ENCODE measurements at places on chromosomes 2 and 18.

DNA sequence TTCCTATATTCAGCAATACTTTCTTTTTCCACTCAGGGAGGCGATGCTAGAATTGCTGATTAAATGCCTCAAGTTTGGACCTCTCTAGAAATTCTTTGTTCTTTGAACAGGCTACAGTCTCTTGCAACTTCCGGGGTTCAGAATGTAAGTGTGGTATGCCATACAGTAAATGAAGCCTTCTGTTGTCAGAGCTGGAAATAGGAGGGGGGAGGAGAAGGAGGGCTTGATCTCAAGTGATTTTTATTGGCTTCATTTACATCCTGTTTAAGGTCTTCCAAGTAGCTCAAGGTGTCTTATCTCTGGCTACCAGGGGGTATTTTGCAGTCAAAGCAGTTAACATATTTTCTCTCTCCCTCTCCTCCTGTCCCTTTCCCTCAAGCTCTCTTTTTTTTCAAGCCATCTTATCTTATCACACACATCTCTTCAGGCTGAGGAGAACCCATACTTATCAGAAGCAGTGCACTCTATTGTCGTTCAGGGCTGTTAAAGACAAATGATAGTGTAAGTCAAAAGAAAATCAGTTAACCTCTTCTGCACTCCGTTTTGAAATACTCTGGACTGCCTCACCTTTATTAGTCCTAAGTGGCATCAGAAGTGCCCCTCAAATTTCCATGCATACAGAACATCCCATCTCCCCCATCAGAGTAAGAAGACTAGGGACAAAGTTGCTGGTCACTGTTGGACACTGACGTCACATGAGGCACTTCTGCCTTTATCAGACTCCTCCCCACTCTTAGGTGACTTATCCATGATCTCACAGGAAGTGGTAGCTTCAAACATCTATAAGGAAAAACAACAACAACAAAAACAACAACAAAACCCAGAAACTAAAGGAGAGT, 112.2 kb downstream of the ZNF521 start:
- DNase-seq = peak; percentile 65

DNA sequence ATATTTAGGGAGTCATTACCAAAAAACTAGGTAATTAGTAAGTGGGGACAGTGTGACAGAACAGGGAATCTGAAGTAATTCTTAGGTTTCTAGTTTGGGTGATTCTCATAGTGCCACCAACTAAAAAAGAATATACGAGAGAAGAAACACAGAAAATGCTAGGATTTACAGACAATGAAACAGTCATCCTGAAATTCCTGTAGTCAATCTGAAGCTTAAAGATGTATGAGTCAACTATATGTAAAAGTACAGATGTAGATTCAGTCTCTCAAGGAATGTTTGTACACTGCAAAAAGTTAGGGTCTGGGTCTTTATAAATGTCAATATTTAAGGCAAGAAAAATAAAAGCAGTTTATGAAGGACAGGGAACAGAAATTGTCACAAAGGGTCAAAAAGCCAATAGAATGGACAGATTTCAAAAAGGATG, 107.0 kb downstream of the STRN start:
- no peak for DNase-seq

GRCh38 chr2:195636890-195637289, 20.1 kb upstream of the SLC39A10 start:
- DNase-seq = no peak

GRCh38 chr2:69065735-69066336, 52.9 kb downstream of the ANTXR1 start:
- no peak for DNase-seq

DNA sequence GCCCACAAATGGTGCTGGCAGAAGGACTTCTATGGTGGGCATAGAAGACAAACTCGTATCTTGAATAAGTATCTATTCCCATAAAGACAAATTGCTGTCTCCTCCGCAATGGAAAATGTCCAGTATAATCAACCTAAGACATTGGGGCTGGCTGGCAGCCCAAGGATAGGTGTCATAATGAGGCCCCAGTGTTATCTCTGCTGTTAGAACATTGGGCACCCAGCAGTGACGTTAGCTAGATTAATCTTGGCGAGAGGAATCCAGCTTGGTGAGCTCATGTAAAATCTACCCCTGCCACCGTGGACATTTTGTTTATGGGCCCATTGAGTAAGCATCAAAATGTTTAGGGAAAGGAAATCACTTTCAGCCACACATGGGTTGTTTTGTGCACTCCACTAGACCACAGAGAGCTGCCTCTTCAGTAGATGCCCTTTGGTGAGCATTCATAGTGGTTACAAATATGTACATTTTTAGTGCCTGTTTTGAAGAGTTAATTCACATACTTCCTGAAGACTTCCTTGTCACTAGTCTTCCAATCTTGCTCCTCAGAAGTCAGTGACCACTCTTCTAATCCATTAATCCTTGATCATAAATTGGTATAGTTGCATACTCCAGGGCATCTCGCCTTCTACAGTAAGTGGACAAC, 48.2 kb upstream of the KDM3A start:
- DNase-seq = no peak

DNA sequence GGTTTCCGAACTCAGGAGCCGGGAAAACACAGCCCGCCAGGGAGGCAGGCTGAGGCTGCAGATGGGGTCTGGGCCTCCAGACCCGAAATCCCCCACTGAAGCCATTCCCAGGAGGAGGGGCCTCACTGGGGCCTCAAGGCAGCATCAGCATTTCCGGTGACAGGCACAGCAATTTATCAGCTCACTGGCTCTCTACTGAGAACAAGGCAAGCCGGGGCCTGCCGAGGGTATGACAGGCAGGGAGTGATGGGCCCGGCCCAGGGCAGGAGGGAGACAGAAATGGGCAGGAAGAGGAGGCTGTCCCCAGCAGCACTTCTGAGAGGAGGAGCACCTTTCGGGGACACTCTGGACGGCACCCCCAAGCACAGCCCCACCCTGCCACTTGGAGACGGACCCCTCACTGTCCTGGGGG, 12.5 kb downstream of the SDC1 start:
- DNase-seq = no peak

GRCh38 chr18:67266246-67267237, 250.0 kb downstream of the DSEL start:
- peak; percentile 47 for DNase-seq

- peak; percentile 85 for DNase-seq
Observed at GRCh38 chr2:25098670-25099486, 57.0 kb downstream of the EFR3B start.

- peak; percentile 32 for DNase-seq
Observed at GRCh38 chr2:240946654-240947053, 40.5 kb downstream of the CROCC2 start.

DNA sequence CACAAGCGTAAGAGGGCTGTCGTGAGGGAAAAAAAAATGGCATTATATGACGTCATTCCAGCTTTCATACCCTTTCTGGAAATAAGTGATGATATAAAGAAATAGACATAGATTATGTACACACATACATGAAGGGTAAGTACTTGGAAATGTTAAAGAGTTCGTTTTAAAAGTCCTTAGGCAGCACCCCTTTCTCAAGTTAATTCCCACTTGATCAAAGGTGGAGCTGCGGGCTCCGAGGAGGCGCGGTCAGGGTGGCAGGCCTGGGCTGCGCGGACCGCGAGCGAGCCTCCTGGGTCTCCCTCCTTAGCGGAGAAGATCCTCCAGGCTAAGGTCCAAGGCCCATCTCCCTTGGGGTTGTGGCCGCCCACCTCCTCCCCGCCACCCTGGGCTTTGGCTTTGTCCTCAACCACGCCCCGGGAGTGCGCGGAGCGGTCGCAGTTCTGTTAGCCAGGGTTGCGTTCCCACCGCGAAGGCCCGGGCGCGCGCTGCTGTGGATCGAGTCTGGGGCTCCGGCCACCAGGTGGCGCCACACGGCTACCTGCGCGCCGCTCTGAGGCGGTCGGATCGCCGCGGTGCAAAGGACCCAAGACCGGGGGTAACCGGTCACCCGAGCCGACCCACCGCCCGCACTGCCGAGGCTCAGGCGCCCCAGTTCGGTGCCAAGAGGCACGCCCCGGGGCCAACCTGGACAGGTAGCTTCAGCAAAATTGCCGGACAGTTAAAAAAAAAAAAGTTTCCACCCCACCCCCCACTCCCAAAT, 66.8 kb downstream of the HNRNPLL start:
- DNase-seq = peak; percentile 58

- no peak for DNase-seq
Observed at GRCh38 chr2:10775831-10776230, 36.8 kb downstream of the PDIA6 start.

- DNase-seq = no peak
Observed at GRCh38 chr2:205197468-205198139, 484.7 kb upstream of the NRP2 start.

- no peak for DNase-seq
Observed at GRCh38 chr2:162330881-162331280, 12.4 kb upstream of the IFIH1 start.

DNA sequence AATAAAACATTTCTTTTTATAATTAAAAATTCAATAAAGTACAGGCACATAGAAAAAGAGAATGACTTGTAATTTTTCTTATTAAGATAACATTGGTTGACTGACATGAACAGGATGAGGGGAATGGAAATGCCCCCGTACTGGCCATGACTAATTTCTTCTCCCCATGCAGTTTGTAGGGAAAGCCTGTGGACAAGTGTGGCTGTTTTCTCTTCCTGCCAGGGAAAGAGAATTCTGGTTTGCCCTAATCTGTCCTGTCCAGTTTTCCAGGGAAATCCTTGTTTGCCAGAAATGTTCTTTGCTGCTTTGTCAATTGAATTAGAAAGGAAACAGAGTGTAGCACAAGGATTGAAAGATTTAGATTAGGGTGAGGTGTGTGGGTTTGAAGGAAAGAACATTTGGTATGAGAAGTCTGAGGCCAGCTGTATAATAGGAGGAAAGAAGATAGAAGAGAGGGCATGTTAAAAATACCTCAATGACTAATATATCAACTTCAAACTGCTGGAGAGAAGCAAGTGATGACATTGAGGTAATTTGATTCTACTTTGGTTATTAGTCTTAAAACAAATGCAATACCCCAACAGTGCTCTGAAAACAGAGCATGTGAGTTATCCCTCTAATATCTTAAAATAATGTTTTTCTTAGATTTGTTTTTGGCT, 593.9 kb upstream of the ZNF804A start:
- no peak for DNase-seq

DNA sequence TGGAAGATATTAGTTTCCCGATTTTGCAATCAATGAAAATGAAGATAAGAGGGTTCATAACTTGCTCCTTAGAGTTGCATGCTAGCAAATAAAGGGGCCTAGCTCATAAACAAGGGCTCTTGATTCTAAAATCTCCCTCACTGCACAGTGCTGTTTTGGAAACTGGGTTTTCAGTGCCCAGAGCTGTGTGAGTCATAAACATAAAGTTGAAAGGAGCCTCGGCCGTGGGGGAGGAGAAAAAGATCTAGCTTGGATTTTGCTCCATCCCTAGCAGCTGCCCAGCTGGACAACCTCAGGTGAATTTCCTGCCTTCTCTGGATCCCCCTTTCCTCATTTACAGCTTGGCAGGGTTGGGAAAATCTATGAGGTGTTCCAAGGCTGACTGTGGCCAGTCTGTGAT, 42.5 kb downstream of the LYPD1 start:
- peak; percentile 25 for DNase-seq

GRCh38 chr2:16271231-16271896, 331.0 kb downstream of the MYCN start:
- no peak for DNase-seq

- no peak for DNase-seq
Observed at GRCh38 chr2:215777465-215778044, 235.8 kb downstream of the MREG start.

DNA sequence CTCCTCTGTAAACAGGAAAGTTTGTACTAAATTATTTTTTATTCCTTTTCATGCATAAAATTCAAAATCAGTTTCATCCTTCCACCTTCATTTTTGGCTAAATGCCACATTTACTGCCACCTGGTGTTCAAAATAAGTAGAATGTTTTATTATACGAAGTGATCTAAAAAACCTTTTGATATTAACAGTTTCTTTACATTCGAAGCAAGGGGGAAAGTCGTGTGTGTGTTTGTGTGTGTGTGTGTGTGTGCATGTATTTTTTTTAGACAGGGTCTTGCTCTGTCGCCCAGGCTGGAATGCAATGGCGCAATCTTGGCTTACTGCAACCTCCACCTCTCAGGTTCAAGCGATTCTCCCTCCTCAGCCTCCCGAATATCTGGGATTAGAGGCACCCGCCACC, 9.0 kb upstream of the SCN9A start:
- DNase-seq = peak; percentile 65

- DNase-seq = peak; percentile 99
Observed at GRCh38 chr18:3453540-3454364, 3.8 kb downstream of the TGIF1 start.

GRCh38 chr2:172640389-172640788, 84.5 kb downstream of the PDK1 start:
- peak; percentile 2 for DNase-seq

- DNase-seq = no peak
Observed at GRCh38 chr2:203886661-203887151, 19.1 kb downstream of the CTLA4 start.

- DNase-seq = no peak
Observed at GRCh38 chr2:168495524-168495923, 39.5 kb downstream of the CERS6 start.

DNA sequence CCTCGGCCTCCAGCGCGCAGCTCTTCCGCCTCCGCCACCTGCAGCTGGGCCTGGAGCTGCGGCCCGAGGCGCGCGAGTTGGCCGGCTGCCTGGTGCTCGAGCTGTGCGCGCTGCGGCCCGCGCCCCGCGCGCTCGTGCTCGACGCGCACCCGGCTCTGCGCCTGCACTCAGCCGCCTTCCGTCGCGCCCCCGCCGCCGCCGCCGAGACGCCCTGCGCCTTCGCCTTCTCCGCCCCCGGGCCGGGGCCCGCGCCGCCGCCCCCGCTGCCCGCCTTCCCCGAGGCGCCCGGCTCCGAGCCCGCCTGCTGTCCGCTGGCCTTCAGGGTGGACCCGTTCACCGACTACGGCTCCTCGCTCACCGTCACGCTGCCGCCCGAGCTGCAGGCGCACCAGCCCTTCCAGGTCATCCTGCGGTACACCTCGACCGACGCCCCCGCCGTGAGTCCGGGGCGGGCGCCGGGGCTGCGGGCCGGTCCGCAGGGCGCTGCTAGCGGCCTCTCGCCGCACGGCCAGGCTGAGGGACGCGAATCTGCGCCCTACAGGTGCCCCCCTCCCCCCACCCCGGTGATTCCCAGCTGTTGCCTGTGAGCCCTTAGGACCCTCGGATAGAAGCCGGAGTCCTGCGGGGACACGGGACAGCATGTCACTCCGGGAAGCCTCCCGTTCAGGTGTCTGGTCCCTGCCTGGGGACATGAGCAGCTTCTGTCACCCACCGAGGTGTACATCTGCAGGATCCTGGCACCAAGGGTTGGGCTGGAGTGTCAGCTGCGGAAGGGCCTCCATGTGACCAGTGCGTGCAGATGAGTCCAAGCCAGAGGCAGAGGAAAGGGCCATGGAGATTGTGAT, 616 bp downstream of the RNPEPL1 start:
- peak; percentile 54 for DNase-seq

- DNase-seq = no peak
Observed at GRCh38 chr18:50388988-50389387, 14.1 kb downstream of the SKA1 start.

- DNase-seq = no peak
Observed at GRCh38 chr2:215644233-215644897, 208.5 kb upstream of the FN1 start.

DNA sequence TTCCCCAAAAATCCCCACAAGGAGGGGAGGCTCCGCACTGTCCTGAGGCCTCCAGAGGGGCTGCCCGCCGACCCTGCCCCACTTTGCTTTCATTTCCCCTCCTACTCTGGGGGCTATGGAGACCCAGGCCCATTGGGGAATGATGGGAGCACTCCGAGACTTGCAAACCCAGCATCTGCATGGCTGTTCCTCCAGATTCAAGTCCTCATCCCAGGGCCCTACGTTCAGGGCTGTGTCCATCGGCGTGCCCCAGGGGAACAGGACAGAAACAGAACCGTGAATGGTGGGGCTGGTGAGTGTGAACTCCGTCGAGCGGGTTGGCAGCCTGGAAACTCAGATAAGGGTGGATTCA, 116.1 kb upstream of the HDAC4 start:
- DNase-seq = no peak
